Left forelimb (tissue), 1 donor: ENCODE measurements at places on chromosomes 4 and X.

DNA sequence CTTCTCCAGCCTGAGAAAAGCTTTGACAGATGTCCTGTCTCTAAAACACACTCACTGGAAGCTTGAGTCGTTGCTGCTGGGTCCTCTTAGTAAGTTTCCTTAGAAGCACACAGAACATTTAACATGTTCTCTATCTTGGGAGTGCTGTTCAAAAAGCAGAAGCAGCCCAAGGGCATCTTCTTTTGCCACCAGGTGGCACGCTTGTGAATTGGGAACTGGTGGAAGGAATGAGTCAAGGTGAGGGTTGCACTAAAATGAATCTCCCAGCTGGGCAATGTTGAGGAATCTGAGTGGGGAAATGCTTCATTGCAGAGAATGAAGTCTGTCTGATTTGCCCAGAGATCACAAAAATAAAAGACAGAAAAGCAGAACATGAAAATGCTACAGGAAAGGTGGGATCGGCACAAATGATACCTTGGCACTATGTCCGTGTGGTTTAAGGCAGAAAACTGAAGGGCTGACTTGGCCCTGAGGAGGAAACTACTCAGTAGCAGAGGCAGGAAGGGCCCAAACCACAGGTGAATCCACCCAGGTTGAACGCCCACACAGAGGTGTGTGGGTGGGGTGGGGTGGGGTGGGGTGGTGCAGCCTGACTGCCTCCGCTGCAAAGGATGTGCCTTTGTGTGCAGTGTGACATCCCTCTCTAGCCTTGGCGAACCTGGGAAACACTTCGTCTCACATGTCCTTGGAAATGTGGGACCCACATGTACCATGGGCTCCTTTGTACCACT is 26.0 kb downstream of the KIT start:
- DNase-seq, result no peak

GRCh38 chr4:139754938-139755337 is 89.3 kb downstream of the MGST2 start:
- DNase-seq, result no peak

DNA sequence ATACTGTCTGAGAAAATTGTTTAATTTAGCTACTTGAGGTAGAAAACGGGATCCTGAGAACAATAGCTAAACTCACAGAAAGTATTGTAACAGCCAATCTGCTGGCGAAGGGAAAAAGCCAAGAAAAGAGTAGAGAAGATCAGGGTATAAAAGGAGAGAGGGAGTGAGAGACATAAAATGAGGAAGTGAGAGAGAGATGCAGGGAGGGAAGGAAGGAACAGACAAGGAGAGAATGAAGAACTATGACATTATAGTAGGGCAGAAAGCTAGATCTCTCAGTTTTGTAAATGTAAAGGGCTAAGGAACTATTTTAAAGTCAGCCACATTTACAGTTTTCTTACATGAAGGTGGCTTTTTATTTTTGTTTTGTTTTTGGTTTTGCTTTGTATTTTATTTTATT is 1.6 kb upstream of the GIMD1 start:
- no peak for DNase-seq

DNA sequence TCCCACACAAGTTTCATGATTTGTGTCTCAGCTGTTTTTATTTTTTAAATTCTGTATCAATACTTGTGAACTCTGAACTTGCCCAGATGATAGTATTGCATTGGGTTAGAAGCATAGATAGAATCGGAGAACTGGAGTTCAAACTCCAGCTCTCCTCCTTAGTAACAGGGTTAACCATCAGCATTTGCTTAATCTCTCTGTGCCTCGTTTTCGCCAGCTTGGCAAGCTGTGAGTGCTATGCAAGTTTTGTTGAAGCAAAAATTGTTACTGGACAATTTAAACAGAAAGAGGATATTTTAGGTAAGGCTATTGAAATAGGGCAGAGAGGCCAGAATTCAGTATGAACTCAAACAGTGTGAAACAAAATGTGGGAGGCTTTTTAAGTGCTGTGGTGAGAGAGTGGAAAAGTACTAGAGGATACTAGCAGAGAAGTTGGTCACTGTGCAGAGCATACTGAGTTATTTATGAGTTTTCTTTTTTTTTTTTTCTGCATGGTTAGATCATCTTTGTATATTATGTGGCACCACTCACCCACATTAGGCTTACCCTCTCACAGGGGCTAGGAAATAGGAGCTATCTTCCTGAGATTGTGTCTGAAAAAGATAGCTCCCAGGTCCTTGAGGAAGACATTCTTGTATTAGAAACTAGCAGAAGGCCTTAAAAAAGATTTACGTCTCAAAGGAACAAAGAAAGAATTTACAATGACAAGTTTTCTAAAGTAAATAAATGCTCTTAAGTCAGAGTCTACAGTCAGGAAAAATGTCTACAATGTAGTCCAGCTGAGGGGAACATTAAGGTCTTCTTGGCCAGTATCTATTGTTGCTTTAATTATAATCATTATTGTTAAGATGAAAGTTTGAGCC is 1126.6 kb downstream of the FAT4 start:
- DNase-seq, result no peak

GRCh38 chrX:10198254-10198653 is 41.5 kb downstream of the CLCN4 start:
- DNase-seq, result no peak

DNA sequence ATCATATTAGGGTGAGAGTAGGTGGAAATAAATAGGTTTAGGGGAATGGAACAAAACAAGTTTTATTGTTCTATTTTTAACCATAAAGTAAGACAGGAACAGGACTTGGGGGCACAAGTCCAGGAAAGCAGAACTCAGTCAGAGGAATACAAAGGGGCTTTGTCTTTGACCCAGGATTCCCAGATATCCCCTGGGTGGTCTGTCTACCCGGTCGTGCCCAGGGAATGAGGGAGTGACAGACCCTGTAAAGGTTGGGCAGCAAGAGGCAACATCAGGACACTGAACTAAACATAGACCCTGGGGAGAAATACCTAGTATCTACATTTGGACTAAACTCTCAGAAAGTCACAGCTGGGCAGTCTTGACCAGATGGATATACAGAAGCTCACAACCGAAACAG is 50.6 kb downstream of the PTCHD1 start:
- DNase-seq, result no peak

DNA sequence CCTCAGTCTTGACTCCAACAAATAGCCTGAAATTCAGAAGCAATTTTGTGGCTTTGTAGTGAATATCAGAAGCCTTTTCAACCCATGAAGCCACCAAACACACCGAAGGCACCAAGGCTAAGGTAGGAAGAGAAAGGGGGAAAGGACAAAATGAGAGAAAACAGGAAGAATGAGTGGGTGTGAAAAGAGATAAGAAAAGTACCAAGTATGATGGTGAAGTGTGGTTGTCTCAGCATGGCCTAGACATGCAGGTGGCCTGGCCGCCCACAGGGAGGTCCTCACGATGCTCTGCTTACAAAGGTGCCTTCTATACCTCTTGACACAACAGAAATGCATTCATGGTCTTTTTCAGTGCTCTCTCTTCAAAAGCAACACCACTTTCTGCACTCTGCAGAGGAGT is 34.9 kb downstream of the ACSL1 start:
- DNase-seq, result no peak

- DNase-seq, result no peak
Observed at GRCh38 chrX:139815771-139816170, 107.8 kb upstream of the MCF2 start.

DNA sequence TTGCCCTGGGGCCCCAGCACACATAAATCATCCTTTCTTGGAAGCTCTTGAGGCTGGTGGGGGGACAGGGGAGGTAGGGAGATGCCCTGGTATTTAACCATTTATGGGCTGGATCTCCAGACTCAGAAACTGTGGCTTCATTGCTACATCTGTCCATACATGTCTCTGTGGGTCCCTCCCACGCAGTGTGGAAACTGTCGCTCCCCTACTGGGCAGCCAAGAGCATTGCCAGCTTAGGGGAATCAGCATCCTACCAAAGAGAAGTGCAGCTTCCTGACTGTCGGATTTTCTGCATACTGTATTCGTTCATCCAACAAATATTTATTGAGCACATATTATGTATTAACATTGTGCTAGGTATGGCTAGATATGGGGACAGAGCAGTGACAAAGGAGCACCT is 3.7 kb downstream of the GRIPAP1 start:
- no peak for DNase-seq
